ENCODE measurements at places on chromosomes 3 and 15.

- DNase-seq = no peak
These were observed 123.4 kb upstream of the PRR20G start for GRCh38 chr3:127411083-127411727.

GRCh38 chr3:41323467-41324155 lies 124.3 kb downstream of the CTNNB1 start:
- no peak for DNase-seq

- no peak for DNase-seq
These were observed 170.0 kb downstream of the RAB11A start for GRCh38 chr15:66039117-66039871.

GRCh38 chr3:58575971-58576652 lies 1.1 kb downstream of the FAM107A start:
- no peak for DNase-seq

- DNase-seq = no peak
These were observed 459.8 kb downstream of the MCTP2 start for GRCh38 chr15:94691169-94691568.

- no peak for DNase-seq
These were observed 4.2 kb upstream of the MAGEF1 start for GRCh38 chr3:184715943-184716621.

GRCh38 chr3:84960581-84960980 lies 1.8 kb downstream of the CADM2 start:
- no peak for DNase-seq

GRCh38 chr3:176795891-176796290 lies 401.4 kb downstream of the TBL1XR1 start:
- DNase-seq = no peak

- no peak for DNase-seq
These were observed 94.4 kb downstream of the ANKRD28 start for GRCh38 chr3:15703346-15703745.

GRCh38 chr3:95387242-95388021 lies 1324.6 kb downstream of the NSUN3 start:
- no peak for DNase-seq

DNA sequence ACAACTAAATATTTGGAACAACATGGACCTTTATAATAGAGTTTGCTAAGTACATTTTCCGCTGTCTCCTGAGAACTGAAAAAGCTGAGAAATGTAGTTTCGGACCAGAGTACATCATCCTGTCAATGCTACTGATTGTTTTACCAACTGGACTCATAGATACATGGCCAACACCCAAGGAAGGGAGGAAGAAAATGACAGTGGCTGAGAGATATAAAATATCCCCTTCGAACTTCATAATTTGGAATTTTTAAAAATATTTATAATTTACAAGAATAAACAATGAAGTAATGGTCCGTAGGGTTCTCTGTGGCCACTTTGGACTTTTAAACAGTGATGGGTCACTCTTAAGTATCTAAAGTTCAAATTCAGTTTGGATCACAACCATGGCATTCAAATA lies 1042.7 kb downstream of the MCTP2 start:
- DNase-seq = no peak

DNA sequence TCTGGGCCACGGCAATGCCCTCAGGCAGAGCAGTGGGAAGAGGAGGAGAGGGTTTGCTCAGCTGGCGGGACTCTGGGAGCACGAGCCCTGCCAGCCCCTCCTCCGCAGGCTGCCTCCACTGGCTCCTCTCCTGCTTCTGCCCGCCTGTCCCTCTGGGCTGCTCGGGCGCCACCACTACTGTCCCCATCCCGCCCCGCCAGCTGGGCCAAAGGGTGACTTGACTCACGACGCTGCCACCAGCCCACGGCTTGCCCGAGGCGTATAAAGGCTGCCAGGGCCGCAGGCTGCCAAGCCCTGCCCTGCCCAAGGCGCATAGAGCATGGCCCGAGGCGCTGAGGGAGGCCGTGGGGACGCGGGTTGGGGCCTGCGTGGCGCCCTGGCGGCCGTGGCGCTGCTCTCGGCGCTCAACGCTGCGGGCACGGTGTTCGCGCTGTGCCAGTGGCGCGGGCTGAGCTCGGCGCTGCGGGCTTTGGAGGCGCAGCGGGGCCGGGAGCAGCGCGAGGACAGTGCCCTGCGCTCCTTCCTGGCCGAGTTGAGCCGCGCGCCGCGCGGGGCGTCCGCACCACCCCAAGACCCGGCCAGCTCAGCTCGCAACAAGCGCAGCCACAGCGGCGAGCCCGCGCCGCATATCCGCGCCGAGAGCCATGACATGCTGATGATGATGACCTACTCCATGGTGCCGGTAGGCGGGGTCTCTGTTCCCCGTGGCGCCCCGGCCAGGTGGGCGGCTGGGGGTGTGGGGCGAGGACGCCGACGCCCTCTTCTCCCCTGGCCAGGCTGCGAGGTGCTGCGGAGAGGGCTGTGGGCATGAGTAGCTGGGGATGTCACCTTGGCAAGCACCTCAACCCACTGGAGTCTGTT lies at the start of gene GLDN:
Gene GLDN (plus strand): TSS at position 290 of the 861 bp plus-strand sequence. CDS start 30 bp downstream, at position 320.
- DNase-seq = no peak

DNA sequence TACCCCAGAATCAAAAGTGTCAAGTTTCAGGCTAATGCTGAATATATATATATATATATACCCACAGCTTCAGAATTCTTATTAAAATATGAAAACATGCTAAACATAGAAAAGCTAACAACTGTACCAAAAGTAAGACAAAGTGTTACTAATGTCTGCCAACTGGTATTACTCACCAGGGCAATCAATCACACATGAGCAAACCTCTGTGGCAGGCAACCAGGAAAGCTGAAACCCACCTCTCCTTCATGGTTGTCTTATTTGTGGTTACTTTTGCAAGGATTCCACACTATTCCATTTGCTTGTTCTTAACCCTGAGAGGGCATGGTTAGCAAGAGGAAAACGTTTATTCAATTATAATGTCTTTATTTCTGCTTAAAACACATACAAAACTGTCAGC lies 512.3 kb upstream of the MDFIC2 start:
- DNase-seq = no peak

GRCh38 chr3:59872128-59872527 lies 822.3 kb upstream of the CFAP20DC start:
- no peak for DNase-seq

DNA sequence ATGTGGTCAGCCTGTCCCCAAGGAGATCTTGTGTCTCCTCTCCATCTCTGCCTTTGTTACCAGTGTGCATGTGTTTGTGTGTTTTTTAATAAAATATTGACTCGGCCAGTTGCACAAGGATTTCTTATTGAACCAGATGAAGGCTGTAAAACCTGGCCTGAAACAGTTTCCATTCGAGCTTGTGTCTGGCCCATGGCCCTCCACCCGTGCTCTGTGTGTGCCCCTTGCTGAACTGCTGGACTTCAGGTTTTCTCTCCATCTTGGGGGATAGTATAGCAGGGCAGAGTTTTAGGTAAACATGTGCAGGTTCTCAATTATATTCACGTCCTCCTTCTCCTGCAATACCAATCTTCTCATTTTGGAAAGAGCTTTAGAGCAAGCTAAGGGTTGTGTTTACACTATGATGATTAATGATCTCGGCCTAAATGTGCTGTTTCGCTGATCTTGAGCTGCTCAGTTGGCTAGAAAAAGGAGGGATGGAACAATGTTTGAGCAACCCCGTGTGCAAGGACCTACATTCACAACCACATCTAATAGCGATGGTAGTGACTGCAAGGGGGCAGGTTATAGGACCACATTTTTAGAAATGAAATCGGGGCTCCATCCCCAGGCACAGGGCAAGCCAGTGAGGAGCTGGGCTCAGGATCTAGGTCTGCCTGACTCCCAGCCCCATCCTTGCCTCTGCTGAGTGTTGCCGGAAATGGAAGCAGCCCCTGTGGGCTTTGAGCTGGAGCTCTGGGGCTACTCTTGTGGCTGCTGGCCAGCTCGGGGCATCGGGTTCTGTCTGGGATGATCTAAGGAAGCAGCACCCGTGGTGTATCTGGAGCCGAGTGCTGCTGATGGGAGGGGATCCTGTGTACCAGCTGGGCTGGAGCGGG lies 47.7 kb downstream of the CMTM6 start:
- no peak for DNase-seq

GRCh38 chr15:77226652-77227051 lies 155.7 kb upstream of the TSPAN3 start:
- DNase-seq = no peak

DNA sequence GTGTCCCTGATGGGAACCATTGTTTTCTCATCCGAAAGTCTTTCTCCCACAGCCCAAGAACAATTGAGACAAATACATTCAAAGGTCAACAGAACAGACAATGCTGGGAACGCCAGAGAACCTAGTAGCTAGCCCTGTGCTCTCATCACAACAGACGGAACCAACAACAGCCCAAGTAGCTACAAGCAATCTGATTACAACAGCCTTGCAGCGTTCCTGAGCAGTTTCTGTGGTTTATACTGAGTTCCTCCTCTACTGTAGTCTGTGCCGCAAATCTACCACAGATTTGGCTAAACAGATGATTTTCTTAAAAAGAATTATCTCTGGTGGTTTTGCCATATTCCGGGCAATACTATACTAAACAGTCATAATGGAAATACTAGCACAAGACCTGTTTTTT lies 435.6 kb downstream of the MECOM start:
- DNase-seq = no peak
